Fibroblast of the aortic adventitia (primary cell): ENCODE measurements at places on chromosomes 2 and 18. TPM values are rescaled to one million over a fixed set of nuclear protein-coding genes. Genes with fewer than 3 reads are reported as not detected.

The CABYR gene
- 4.6 and 7.3 TPM in 2 replicates for total RNA-seq

The C18orf63 gene
- total RNA-seq, result not detected in 2 replicates

The WDR12 gene
- total RNA-seq, result 28.1 and 34.4 TPM in 2 replicates

The NT5DC4 gene
- not detected in 2 replicates for total RNA-seq

The IL36RN gene
- total RNA-seq, result not detected in 2 replicates

The MAL gene
- not detected in 2 replicates for total RNA-seq

The C1QL2 gene
- not detected in 2 replicates for total RNA-seq

The SKA1 gene
- 3.0 and 29.5 TPM in 2 replicates for total RNA-seq

The GAREM2 gene
- 0.57 and 2.4 TPM in 2 replicates for total RNA-seq

The TDRD15 gene
- not detected in 2 replicates for total RNA-seq

The PTPRM gene
- total RNA-seq, result 64.2 and 65.3 TPM in 2 replicates

The CHST10 gene
- total RNA-seq, result 10.2 and 11.0 TPM in 2 replicates

The ABCB11 gene
- total RNA-seq, result not detected in 2 replicates

The STPG4 gene
- total RNA-seq, result 0.09 TPM in 1 of 2 replicates, not detected in the other

The EMILIN1 gene
- 81.3 and 153 TPM in 2 replicates for total RNA-seq
